ENCODE measurements at places on chromosomes 12 and 14.

DNA sequence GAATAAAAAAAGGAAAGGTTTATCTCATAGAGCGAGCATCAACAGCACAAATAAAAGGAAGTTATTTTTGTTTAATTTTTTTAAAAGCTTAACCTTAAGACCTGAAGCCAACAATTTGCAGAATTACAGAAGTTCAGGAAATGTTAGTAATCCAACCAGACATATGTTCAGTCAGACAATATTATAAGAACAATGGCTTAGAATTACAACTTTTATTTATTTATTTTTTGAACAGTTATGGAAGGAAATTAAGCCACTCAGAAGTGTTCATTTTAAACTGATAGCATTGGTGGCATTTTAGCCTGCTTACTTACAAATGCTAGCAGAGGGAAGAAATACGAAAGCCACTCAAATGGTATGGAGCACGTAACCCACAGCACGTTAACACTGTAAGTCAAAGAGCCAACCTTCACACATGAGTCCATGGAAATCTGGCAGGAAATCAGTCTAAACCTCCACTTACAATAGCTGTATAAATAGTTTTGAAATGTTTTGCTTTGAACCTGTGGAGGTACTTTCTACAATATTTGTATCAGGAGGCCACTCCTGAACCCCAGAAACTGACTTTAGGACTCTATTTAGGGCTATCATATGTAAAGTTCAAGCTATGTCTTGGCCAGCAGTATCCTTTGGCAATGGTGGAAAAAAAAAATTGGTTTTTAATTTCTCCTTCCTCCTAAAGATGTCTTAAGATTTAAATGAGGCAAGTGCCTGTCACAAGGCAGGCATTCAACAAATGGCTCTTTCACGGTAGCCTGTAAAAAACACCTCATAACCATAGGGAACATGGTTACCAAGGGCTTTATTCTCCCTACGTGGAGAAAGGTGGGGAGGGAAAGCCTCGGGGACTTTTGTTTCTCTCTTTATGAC lies 102.3 kb downstream of the ITPR2 start:
- DNase-seq: no peak

- no peak for DNase-seq
These were observed 270.9 kb downstream of the C12orf50 start for GRCh38 chr12:87758271-87758670.

DNA sequence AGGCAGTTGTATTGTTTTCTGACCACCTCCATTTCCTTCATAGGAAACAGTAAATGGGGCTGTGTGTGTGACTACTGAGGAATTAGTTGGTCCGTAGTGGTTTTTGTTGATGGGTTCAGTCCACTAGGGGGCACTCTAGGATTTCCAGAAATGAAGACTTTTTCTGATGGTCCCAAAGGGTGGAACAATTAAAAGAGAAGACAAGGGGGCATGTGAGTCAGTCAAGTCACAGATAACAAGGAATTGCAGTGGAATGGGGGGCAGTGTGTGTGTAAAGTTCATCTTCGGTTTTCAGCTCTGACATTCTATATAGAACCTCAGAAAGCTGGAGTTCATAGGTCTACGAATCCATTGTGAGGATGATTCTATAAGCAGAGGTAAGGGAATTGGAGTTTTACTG lies 186.6 kb upstream of the OR4E1 start:
- DNase-seq: no peak

DNA sequence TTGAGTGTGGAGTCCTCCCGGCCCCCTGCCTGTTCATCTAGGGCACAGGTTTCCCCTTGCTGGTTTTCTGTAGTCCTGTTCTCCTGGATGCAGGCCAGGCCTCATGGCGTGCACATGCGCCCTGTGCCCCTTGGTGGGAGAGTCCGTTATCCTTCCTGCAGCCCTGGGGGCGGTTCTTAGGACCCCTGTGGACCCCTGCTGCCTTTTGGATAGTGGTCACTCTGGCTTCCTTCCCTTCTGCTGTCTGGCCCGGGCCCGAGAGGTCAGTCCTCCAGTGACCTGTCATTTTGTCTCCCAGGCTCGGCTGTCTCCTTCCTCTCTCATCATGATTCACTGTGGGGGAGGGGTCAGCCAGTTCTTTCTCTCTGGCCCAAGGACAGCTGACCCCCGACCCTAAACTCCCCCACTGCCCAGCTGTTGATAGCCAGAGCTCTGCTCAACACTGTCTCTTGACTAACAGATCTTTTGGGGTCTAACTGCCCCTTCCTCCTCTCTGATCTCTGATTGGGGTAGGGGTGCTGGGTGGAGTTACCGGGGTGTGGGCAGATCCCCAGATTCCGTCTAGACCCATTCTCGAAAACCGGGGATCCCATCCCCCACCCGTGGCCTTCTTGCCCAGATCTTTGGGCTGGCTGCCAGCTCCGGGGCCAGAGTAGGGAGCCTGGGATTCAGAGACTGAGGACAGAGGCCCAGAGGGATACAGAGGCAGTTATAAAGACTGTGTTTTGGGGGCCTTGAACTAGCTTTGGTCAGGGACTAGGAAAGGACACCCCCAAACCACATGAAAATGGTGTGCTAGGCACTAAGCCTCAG lies 7.0 kb downstream of the CCND2 start:
- no peak for DNase-seq

DNA sequence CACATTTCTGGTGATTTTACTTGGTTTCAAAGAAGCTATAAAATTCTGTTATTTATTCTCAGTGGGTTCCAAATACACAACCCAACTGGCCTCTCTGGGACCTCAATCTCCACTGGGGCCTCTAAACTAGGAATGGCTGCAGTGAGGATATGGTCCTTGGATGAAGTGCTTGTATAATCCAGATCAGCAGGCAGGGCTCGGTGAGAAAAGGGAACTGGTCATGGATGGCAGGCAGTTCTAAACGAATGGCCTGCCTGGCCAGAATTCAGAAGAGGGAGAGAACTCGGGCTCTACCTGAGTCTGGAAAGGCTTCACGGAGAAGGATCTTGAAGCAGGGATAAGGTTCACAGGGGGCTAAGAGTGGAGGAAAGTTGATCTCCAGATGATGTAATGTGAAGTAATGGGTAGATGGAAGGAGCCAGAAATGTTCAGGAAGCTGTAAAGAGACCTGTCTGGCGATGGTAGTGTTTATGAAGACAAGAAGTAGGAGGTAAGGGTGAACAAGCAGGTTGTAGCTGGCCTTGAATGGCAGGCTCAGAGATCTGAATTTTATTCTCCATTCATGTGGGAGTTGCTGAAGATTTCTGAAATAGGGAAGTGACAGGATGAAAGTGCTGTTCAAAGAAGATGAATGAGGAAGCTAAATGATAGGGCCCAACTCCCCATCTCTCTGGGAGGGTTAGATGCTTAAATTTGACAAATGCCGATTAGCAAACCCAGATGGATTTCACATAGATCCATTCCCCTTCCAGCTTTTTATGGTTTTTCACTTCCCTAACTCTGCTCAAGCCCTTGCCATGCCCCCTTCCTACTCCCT lies 31.5 kb upstream of the ANO6 start:
- no peak for DNase-seq

- DNase-seq: no peak
These were observed 12.4 kb upstream of the SLC6A15 start for GRCh38 chr12:84924981-84925380.

- no peak for DNase-seq
These were observed 88.4 kb downstream of the GRIP1 start for GRCh38 chr12:66590275-66590985.

DNA sequence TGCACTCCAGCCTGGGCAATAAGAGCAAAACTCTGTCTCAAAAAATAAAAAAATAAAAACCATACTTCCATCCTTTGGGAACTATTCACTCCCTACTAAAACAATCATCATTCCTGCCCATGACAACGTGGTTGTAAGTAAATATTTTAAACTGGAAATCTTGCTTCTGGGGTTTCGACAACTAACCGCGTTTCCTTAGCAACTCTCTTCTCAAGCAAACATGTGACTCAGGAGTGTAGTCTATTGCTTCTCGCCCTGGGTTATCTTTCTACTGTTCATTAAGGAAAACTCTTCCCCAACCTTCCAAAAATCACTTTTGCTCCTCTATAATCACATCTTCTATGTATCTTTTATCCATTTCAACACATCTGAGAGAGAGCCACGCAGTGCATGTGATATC lies 21.8 kb downstream of the APPL2 start:
- no peak for DNase-seq

DNA sequence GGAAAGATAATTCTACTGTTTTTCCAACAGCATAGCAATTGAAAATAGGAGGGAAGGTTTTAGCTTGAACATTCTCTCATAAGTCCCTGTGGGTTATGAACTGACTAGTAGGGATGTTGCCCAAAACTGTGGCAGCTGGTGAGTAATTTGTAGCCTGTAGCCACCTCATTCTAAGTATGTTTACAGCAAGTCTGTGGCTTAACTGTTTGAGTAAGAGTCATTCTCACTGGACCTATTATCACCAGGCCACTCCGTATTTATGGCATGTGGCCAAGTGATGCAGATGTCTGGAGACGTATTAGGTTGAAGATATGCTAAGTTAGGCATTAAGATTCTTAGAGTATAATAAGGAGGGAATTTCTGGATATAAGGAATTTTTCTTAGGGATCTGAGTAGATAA lies 458.3 kb downstream of the ETNK1 start:
- no peak for DNase-seq

- DNase-seq: no peak
These were observed 19.8 kb upstream of the KCNH3 start for GRCh38 chr12:49518914-49519573.

DNA sequence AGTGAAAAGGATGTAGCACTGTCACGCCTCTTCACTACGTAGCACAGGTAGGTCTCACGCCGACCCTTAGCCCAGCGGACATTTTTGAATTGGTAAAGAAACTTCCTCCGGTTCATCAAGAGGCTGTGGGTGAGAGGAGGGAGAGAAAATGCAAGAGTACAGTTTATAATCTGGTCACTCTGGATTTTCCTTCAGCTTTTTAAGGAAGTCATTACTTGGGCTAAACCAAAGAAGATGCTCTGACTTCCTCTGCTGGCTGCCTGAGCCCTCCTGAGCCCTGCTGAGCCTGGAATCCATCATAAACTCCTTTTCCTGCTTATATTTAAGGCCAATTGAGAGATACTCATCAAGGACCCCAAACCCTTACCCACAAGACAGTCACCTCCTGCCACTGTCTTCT lies 5.8 kb downstream of the AICDA start:
- DNase-seq: no peak

- no peak for DNase-seq
These were observed 224.7 kb upstream of the EGLN3 start for GRCh38 chr14:34175574-34175973.

Data from glutamatergic neuron (in vitro differentiated cells).